ENCODE measurements at places on chromosomes 4 and X.

DNA sequence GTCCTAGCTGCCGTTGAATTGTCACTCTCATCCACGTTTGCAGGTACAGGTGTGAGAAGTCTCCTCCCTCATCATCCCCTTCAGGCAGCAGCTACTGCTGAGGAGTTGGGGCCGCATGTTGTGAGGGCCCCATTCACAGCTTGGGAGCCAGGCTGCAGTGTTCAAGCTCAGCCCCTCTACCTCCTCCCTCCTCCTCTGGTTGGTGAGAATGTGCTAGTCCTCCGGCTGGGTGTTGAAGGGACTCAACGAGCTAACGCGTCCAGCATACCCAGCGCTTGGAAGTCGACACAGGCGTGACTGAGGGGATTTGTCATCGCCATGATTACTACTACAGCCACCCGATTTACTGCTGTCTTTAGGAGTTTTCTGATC lies 82.0 kb upstream of the PSAPL1 start:
- no peak for DNase-seq

DNA sequence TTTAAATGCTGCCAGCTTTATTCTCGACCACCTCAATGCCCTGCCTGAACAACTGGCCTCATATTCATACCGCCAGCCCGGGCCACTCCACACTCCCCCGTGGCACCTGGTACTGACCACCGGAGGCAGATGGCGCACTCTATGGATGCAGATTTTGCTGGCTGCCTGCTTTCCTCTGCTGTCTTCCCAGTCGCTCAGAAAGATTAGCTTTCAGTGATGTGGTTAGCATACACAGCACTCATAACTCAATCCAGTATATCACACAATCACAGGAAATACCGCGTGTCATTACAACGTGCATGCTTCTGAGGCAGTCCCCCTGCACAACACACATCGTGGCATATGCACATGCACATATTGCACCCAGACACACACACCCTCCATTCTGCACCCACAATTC lies 147.2 kb upstream of the BCOR start:
- peak; percentile 55 for DNase-seq

GRCh38 chr4:6824772-6825402 lies 42.4 kb downstream of the KIAA0232 start:
- DNase-seq: no peak

DNA sequence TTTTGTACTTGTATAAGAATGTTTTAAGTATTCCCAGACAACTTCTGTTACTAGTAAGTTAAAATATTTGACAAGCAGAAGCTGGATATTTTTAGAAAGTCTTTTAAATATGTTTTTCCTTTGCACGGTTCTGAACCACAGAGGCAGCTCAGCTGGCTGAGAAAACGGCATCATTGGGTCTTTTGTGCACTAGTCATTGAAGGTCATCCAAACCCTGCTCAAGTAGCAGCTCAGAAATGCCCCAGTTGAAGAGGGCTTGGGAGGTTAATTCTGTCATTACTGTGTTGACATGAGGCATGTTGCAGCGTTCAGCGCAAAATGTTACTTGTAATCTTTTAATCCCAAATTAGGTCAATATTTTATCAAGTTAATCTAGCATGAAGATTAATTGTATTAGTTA lies 383.7 kb upstream of the FAM241A start:
- DNase-seq: no peak

DNA sequence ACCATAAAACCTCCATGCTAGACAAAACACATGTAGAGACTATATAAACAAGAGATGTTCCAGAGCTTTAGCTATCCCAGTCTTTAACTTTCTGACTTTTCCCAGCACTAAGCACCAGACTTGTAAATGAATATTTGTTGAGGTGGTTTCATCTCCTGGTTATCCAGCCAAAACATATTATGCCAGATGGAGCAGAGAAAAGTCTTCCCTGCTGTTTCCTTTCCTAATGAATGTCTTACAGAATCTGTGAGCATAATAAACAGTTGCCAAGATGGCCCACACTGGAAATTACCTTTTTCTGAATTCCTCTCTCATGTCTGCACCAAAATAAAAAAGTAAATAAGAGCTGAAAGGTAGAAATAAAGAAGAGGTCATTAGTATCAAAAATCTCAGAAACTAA lies 159.2 kb downstream of the TECRL start:
- DNase-seq: peak; percentile 69

GRCh38 chr4:55004831-55005230 lies 120.6 kb downstream of the KDR start:
- no peak for DNase-seq

- DNase-seq: no peak
Measured at GRCh38 chr4:88216395-88216794, 58.0 kb upstream of the ABCG2 start.

All from cerebellar cortex (tissue), 1 donor.